AG09309 (cell line): ENCODE measurements at places on chromosomes 1 and 21.

GRCh38 chr21:42171091-42172053 is 47.6 kb upstream of the ABCG1 start:
- no peak for DNase-seq

DNA sequence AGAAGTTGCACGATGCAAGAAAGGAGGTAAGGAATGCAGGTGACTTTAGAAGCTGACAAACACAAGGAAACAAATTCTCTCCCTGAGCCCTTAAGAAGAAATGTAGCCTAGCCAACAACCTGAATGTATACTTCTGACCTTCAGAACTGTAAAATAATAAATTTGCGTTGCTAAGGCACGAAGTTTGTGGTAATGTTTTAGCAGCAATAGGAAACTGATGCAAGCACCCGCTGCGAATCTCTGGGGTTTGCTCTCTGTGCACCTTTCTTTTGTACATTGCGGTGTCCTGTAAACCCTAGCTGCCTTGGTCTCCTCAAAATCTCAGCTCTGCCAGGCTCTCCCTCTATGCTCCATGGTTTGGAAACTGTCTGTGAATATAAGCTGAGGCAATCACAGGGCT is 15.1 kb downstream of the CD53 start:
- no peak for DNase-seq

DNA sequence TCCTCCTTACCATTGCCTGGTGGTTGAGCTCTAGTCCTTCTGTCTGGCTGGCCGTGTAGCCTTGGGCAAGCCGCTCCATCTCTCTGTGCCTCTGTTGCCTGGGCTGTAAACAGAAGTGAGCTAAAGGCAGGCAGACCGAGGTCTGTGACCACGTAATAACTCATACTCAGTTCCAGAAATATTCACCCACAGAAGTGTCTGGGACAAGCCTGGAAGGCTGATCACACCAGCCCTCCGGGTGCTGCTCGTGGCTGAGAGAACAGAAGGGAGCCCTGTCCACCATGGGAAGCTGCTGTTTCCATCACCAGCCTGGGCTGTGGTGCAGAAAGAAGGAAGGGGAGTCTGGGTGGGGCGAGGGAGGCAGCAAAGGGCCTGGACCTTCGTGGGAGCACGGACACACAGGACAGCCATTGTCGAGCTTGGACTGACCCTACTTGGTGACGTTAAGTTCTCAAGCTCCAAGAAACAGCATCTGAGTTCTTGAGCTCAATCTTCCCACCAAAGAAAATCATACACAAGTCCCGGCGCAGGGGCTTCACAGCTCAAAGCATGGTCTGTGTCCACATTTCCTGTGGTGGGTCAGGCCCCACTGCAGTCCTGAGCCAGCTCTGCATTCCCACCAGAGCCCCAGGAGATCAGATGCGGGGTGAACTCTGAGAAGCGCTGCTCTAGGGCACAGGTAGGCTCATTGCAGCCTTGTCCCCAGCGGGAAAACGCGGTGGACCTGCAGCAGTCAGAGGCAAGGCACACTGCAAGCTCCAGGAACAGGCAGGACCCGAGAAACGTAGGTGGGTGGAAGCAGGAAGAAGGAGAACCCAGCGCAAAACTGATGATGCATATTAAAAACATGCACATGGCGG is 61.8 kb downstream of the RUNX3 start:
- no peak for DNase-seq

- no peak for DNase-seq
Observed at GRCh38 chr1:35931446-35932157, 697 bp downstream of the AGO3 start.

GRCh38 chr1:74937176-74937575 is 197.0 kb upstream of the LHX8 start:
- DNase-seq, result no peak

DNA sequence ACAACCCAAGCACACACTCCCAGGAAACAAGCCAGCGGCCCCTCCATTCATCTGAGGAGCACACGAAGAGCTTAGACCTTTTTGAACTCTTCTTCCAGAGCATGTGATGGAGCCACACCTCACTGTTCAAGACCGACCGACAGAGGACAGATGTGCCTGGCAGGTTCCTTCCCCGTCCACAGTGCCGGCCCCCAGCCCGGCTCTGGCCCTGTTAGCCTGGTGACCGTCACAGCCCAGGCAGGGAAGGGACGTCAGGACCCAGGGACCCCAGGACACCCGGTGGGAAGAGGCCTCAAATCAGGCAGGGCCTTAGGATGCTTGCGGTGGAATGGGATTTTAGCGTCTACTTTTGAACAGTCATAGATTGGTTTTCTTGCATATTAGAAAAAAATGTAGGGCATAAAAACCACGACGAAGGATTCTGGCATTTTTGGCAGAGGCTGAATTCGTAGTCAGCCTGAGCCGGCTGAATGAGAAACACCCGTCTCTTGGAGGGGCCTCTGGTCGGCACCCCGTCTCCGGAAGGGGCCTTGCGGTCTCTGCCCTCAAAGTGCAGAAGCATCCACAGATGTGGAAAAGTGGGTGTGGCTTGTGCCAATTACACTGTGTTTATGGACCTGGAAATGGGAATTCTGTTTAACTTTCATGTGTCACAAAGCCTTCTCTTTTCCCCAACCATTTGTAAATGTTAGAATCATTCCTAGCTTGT is 79.3 kb downstream of the SIK1 start:
- no peak for DNase-seq

GRCh38 chr1:233655301-233655740 is 41.4 kb downstream of the KCNK1 start:
- DNase-seq, result no peak

DNA sequence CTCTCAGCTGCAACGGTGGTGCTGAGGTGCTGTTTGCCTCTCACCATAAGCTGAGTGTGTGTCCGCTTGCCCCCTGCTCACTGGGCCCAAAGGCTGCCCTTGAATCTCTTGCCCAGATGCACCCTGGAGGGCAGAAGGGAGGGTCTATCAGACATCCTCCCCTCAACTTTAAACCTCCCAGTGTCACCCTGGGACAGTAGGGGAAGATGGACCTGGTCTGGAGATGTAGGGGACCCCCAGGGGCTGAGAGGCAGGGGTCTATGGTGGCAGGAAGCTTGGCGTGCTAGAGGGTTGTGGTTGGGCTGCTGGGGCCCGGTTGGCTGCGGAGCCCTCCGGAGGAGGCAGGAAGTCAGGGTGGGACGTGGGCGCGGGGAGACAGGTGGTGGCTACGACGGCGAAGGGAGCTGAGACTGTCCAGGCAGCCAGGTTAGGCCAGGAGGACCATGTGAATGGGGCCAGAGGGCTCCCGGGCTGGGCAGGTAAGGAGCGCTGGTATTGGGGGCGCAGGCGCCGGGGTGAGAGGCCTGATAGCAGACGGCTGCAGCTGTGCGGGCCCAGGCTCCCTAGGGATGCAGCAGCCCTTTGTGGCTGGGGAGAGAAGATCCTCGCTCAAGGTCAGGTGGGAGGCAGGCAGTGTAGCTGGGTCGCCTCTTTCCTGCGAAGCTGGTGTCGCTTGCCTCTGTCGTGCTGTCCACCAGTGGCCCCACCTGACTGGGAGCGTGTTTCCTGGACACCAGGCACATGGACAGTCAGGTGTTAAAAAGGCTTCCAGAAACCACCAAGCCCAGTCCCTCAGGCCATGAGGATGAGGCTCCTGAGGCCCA is at the start of gene LCK:
LCK (plus strand) TSS at position 373 of the 824 bp plus-strand sequence. CDS start 23,065 bp downstream, outside the sequence.
- no peak for DNase-seq
